ENCODE measurements at places on chromosomes 12 and 14. TPM values are rescaled to one million over a fixed set of nuclear protein-coding genes. Genes with fewer than 3 reads are reported as not detected.

PLA2G1B gene
- total RNA-seq, result not detected

PTPRQ gene
- total RNA-seq, result 5.4 TPM

SLC2A3 gene
- total RNA-seq, result 143 TPM

CERS5 gene
- total RNA-seq, result 33.7 TPM

CNTN1 gene
- total RNA-seq, result 0.29 TPM

COCH gene
- total RNA-seq, result 0.29 TPM

BEGAIN gene
- not detected for total RNA-seq

MAGOHB gene
- total RNA-seq, result 18.0 TPM

SRRM4 gene
- total RNA-seq, result not detected

PMCH gene
- not detected for total RNA-seq

CATSPERB gene
- not detected for total RNA-seq

ERP27 gene
- total RNA-seq, result not detected

AGAP2 gene
- total RNA-seq, result 0.72 TPM

PTPN6 gene
- 0.36 TPM for total RNA-seq

PLD4 gene
- total RNA-seq, result not detected

KRT73 gene
- not detected for total RNA-seq

PRIMA1 gene
- not detected for total RNA-seq

TMEM119 gene
- total RNA-seq, result 362 TPM

TGFB3 gene
- total RNA-seq, result 16.5 TPM

RNASE1 gene
- total RNA-seq, result not detected

OTX2 gene
- not detected for total RNA-seq

SERPINA1 gene
- total RNA-seq, result 0.29 TPM

SPIC gene
- not detected for total RNA-seq

CCDC196 gene
- total RNA-seq, result not detected

AQP6 gene
- total RNA-seq, result not detected

LTB4R2 gene
- total RNA-seq, result 4.7 TPM

IQSEC3 gene
- not detected for total RNA-seq

CNOT2 gene
- total RNA-seq, result 153 TPM

PA2G4 gene
- 99.0 TPM for total RNA-seq

FAM181A gene
- total RNA-seq, result not detected

PRB2 gene
- total RNA-seq, result not detected

TMPRSS12 gene
- total RNA-seq, result not detected

PPP4R4 gene
- total RNA-seq, result 0.29 TPM

CLEC2B gene
- 11.5 TPM for total RNA-seq

DPPA3 gene
- total RNA-seq, result not detected

TSHR gene
- not detected for total RNA-seq

CD69 gene
- not detected for total RNA-seq

NEUROD4 gene
- total RNA-seq, result not detected

TSPAN19 gene
- total RNA-seq, result not detected

Data from osteoblast (primary cell).